A549 treated with CORT108297 at 1 μM for 4 hours (cell line): ENCODE measurements at places on chromosomes 12 and 14. TPM values are rescaled to one million over a fixed set of nuclear protein-coding genes. Genes with fewer than 3 reads are reported as not detected.

CLEC2A gene
- not detected in 5 replicates for total RNA-seq

RND1 gene
- total RNA-seq, result 12.0 to 17.8 TPM (median 14.2 TPM) in 5 replicates

SLC17A8 gene
- 0.07 TPM in 1 of 5 replicates, not detected in the others for total RNA-seq

RNASE4 gene
- total RNA-seq, result 5.5 to 8.9 TPM (median 8.1 TPM) in 5 replicates

NELL2 gene
- total RNA-seq, result 0.22 TPM in 1 of 5 replicates, not detected in the others

IAPP gene
- total RNA-seq, result not detected in 5 replicates

P2RX2 gene
- total RNA-seq, result not detected in 5 replicates

CCNT1 gene
- total RNA-seq, result 12.1 to 14.7 TPM (median 13.4 TPM) in 5 replicates
